Amniotic stem cell (primary cell): ENCODE measurements at places on chromosomes 1 and 21.
A peak's percentile ranks its signal among the peaks of the same experiment; 100 is the strongest.

DNA sequence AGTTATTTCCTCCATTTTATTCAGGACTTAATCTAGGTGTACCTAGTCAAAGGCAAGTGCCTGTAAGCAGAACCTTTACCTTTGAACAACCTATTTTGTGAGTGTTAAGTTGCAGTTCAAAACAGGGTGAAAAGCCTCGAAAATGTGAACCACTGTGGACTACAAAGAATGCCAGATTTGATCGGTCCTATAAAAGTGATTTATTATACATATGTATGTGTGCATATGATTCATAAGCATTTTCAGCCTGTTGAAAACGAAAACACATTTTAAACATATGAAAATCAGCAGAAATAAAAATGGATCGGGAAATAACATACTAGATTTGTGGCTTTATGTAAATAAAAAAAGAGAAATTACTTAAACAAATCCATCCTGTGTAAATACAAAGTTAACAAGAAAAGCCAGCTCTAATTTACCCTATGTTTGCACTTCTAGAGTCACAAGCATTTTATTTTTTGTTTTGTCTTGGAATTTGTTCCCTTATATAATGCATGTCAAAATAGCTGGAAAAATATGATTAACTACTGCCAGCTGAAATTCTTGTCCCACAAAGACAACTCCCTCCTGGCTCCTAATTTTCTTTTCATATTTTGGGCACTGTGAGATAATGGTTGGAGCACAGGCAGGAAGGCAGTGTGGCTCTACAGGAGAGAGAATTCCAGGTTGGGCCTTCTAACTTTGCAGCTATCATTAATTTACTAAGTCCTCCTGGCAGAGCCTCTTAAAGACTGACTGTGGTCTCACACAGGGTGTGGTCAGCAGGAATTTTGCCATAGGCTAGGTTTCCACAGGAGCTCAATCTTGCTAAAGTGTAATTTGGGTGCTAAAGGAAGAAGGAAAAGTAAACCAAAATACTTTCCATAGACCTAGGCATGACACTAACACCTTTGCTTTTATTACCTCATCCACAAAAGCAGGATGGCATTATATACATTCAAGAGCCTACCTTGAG is 70.2 kb upstream of the CDC42BPA start:
- DNase-seq: no peak

DNA sequence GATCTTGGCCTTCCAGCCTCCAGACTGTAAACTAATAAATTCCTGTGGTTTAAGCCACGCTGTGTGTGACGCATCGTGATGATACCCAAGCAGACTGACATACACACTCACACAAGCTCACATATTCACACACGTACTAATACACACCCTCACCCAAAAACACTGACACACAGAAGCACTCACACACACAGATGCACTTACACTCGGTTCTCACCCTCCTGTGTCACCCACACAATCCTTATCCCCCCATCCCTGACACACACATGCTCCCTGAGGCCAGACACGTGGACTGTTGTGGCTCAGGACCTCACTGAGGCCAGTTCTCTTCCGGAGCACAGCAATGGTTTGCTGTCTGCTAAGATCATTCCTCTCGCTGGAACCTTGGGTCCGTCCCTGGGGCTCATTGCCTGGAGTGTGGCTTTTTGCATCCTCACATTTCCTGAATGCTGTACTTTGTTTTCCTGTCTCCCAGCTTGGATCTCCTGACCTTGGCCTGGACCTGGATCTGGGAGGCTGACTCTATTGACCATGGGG is 76.9 kb upstream of the LYST start:
- peak; percentile 49 for DNase-seq

DNA sequence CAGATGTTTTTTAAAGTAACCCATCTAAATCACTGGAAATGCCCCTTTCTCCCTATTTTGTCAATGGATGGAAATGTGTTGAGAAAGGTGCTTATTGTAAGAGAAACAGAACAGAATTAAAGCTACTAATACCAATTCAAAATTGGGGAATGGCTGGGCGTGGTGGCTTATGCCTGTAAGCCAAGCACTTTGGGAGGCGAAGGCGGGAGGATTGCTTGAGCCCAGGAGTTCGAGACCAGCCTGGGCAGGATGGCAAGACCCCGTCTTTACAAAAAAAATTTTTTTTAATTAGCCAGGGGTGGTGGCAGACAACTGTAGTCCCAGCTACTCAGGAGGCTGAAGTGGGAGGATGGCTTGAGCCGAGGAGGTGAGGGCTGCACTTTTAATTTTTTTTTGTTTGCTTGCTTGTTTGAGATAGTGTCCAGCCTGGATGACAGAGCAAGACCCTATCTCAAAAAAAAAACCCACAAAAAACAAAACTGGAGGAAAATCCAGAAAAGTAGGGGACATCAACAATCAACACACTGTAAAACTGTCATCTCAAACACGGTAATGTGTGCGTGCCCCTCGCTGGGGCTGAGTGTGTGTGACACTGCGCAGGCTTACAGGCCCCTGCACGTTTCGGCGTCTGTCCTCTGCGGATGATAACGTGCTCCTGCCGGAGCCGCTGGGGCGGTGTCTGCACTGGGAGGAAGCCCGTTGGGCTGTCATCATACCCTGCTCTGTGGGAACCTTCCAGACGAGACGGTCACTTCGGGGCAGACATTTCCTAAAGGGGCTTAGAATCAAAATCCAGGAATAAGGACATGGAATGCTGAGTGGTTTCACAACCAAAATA is 11.6 kb upstream of the POFUT2 start:
- no peak for DNase-seq

DNA sequence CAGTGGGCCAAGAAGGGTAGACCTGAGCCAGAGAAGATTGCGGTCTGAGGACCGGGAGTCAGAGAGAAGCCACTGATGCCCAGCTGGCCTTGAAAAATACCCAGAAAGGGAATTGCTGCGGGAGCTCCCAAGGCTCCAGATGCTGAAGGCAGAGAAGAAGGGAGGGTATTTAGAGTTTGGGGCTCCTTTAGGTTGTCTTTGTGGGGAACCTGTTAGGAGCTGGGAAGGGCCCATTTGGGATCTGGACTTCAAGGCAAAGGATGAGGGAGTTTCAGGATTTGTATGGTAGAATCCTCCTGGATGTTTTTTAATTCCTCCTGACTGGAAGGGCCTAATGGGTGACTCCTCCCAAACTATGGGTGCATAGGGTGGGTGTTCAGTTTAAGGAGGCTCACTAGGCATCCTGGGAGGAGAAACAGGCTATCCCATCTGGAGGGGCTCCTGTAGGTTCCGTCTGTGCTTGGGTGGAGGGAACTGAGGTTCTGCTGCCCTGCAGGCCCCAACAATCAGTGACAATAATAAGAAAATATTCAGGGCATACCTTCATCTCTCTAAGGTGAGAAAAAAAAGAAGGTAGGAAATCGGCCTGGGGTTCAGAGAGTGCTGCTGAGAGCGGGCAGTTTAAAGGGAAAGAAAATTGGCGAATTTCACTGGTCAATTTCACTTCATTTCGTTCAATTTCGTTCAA is 5.1 kb downstream of the FOXD2 start:
- DNase-seq: no peak

DNA sequence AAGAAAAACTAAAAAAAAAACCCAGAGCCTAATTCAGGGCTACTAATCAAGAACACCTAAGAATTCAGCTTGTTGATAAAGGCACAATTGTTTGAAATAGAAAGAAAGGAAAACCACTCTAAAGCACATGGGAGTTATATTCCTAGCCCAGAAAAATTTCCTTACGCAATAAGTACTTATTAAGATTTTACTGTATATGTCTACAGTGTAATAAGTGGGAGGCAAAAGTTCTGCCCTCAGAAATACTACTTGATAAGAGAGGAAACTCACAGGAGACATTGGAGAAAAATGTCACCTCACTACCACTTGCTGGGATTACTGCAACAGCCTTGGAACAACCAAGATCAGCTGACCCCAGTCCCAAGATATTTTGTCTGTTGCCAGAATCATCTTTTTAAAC is 66.1 kb downstream of the IARS2 start:
- no peak for DNase-seq
